ENCODE measurements at places on chromosomes 2 and 18. TPM values are rescaled to one million over a fixed set of nuclear protein-coding genes. Genes with fewer than 3 reads are reported as not detected.

Gene ALPP
- not detected for total RNA-seq

Gene OTOS
- total RNA-seq, result not detected

Gene SP3
- total RNA-seq, result 119 TPM

Gene SPATA3
- total RNA-seq, result not detected

Gene ABCG8
- total RNA-seq, result not detected

Gene FAP
- 4.2 TPM for total RNA-seq

Gene SATB2
- 7.4 TPM for total RNA-seq

Gene SF3B1
- total RNA-seq, result 352 TPM

Gene C2orf81
- total RNA-seq, result 2.7 TPM

Gene SPP2
- total RNA-seq, result not detected

Gene GALNT14
- 1.7 TPM for total RNA-seq

Gene AUP1
- 124 TPM for total RNA-seq

Gene BCL2
- total RNA-seq, result 18.7 TPM

Gene ALKAL2
- 17.4 TPM for total RNA-seq

Gene FOXI3
- total RNA-seq, result not detected

Gene STARD6
- not detected for total RNA-seq

Gene PER2
- total RNA-seq, result 21.1 TPM

Gene LIPG
- total RNA-seq, result 1.7 TPM

Gene TEX44
- not detected for total RNA-seq

Gene TRIM54
- 2.5 TPM for total RNA-seq

Gene TDRD15
- total RNA-seq, result not detected

Gene PSMA8
- total RNA-seq, result not detected

Gene DCDC2C
- not detected for total RNA-seq

Gene ALPI
- not detected for total RNA-seq

Gene DUSP19
- 1.7 TPM for total RNA-seq

Gene TMEM178A
- 2.0 TPM for total RNA-seq

Gene NAB1
- total RNA-seq, result 78.6 TPM

Gene TLK1
- 35.8 TPM for total RNA-seq

Gene CCDC141
- total RNA-seq, result 2.0 TPM
